ENCODE measurements at places on chromosomes 7 and 10. TPM values are rescaled to one million over a fixed set of nuclear protein-coding genes. Genes with fewer than 3 reads are reported as not detected.

GRCh38 chr7:157150882-157151281 is 12.2 kb downstream of the UBE3C start:
- peak; percentile 59 for DNase-seq

Gene UPK3B
- total RNA-seq: not detected

Gene WNT8B
- not detected for total RNA-seq

- DNase-seq: no peak
Observed at GRCh38 chr7:29754874-29755490, 51.3 kb upstream of the WIPF3 start.

- no peak for DNase-seq
Observed at GRCh38 chr7:34341326-34341725, 316.7 kb upstream of the NPSR1 start.

Gene HELLS
- 39.7 TPM for total RNA-seq

DNA sequence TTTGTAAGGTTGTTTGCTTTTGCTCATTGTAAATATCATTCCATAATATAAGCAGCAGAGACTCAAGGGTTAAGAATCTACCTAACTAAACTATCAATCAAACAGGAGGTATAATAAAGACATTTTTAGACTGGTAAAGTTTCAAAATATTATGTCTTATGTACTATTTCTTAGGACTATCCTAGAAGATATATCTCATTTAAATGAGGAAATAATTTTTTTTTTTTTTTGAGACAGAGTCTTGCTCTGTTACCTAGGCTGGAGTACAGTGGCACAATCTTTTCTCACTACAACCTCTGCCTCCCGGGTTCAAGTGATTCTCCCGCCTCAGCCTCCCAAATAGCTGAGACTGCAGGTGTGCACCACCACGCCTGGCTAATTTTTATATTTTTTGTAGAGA is 80.9 kb upstream of the PARD3 start:
- no peak for DNase-seq

- no peak for DNase-seq
Observed at GRCh38 chr10:4569151-4569550, 256.9 kb upstream of the AKR1E2 start.

DNA sequence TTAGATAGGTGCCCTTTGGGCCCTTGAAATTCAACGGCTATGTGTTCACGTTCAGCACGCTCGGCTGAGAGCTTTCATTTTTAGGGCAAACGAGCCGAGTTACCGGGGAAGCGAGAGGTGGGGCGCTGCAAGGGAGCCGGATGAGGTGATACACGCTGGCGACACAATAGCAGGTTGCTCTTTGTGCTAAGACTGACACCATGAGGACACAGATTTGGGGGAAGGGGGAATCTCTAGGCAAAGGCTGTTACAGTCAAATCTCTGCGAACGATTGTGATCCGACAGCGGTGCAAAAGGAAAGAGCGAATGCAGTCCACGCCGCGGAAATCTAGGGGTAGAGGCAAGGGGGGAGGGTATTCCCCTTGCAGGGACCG is 667 bp downstream of the KLLN start:
- DNase-seq: no peak

Gene STOX1
- total RNA-seq: under 0.01 TPM

DNA sequence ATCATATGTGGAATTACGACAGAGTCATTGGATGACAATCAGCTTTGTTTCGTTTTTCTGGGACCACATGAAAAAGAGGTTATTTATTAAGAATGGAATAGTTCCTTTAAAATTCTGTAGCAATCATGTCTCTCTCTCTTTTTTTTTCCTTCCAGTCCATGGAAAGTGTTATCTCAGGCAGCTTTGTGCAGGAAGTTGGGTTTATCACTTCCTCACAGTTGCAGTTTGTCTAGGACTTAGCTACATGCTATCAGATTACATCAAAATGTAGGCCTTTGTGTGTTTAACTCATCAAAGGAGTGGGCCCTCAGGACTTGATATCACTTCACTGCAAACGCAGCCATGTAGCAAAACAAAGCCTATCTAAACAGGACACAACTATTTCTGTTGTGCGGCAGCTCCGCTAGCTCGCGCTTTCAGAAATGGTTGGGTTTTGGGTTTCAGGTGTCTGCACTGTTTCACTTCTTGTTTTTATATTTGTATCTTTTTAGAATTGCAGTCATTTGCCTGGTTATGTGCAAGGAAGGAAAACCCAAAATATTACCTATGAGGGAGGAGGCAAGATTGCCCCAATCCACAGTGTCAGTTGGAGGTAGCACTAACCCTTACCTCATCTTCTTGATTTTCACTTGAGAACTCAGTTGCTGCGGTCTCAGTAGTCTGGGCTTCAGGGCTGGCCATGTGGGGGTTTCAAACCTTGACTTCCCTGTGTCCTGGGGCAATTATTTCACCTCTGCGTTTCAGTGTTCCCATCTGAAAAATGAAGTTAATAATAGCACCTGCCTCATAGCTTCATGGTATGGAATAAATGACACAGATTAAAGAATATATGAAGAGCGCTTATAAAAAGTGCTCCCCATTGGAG is 66.7 kb downstream of the HHEX start:
- no peak for DNase-seq

Gene FAM25A
- total RNA-seq: not detected

- no peak for DNase-seq
Observed at GRCh38 chr7:88775838-88776237, 16.3 kb downstream of the ZNF804B start.

- DNase-seq: no peak
Observed at GRCh38 chr10:119166564-119166963, 1.1 kb upstream of the SFXN4 start.

Gene TWIST1
- 19.3 TPM for total RNA-seq

Gene TLL2
- total RNA-seq: under 0.01 TPM

DNA sequence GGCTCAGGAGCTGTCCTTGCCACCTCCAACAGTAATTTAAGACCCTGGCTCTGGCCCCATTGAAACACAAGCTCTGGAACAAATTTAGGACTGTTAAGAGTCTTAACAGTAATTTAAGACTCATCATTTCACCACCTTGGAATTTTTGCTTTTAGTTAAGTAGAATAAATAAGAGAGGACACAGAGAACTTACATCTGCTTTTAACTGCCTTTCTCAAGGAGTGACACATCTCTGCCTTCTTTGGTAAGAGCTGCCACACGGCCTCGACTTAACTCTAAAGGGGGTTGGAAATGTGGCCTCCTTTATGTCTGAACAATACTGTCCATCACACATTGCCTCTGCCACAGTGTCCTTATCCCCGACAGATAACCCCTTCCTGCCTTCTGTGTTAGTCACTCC is 77.9 kb downstream of the HERPUD2 start:
- DNase-seq: peak; percentile 60

DNA sequence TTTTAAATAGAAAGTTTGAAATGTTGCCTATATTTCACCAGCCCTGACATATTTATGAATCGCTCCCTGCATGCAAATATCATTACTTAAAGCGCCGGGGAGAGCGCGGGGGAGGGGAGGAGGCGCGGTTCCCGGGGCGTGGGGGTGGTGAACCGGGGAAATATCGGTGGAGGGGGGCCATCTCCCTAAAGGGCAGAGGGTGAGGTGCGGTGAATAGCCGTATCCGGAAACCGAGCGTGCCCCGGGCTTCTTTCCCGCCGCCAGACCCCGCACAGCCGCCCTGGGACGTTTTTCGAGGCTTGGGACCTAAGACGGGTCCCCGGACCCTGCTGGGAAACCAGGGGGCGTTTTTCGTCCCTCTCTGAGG is 6.9 kb upstream of the ZNF503 start:
- no peak for DNase-seq

DNA sequence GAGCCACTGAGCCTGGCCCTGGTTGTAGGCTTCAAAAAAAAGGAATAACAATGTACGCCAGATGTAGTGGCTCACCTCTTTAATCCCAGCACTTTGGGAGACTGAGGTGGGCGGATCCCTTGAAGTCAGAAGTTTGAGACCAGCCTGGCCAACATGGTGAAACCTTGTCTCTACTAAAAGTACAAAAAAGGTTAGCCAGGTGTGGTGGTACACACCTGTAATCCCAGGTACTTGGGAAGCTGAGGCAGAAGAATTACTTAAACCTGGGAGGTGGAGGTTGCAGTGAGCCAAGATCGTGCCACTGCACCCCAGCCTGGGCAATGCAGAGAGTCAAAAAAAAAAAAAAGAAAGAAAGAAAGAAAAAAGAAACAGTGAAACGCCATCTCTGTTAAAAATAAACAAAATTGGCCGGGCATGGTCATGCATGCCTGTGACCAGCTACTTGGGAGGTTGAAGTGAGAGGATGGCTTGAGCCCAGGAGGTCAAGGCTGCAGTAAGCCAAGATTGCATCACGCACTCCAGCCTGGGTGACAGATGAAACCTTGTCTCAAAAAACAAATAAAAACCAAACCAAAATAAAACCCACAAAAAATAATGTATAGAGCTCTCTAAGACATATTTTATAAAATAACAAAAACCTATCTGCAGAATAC is 4.7 kb upstream of the KLHDC10 start:
- DNase-seq: peak; percentile 55

DNA sequence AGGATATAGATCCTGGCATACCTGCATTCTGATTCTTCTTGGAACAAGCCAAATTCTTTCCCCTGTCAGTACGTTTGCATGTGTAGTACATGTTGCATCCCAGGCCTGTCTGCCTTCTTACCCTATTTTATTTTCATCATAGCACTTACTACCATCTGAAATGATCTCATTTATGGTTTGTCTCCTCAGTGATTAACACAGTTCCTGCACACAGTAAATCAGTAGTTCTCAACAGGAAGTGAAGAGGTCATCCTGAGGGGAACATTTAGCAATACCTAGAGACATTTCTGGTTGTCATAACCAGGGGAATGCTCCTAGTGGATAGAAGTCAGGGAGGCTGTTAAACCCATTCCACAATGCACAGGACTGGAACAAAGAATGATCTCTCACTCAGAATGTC is 38.2 kb upstream of the SLC26A4 start:
- DNase-seq: peak; percentile 88

DNA sequence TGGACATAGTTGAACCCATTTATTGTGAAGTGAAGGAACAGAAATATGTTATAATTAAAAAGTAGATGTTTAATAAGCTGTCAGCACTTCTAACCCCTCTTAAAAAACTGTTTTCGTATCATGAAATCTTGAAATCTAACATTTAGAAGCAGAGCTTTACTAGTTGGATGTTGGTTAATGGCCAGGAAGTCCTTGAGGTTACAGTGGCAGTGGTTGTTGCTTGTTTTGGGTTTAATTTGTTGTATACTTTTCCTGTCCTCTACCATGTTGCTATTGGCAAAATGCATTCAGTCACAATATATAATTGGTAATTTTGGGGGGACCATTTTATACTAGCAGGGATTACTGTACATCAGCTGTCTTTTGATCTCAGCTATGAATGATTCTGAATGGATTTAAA is 60.7 kb downstream of the EXOC4 start:
- DNase-seq: no peak

- no peak for DNase-seq
Observed at GRCh38 chr10:63862860-63863259, 341.7 kb downstream of the REEP3 start.

DNA sequence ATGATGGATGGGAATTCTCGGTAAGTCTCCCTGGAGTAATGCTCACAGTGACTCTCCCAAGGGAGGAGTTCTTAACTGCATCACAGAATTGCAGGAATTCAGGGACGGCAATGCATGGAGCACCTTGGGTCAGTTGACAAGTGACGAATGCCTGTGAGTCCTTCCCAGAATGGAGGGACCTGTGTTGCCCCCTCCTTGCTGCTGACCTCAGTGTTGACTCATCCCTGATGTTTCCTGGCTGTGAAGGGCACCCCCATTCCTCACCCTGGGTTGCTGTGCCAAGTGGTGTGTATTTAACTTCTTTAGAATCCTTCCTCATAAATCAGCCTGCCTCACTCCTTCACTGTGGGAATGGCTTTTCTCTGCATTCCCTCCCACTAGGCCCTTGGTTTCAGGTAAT is 98.9 kb downstream of the LRMDA start:
- DNase-seq: no peak

DNA sequence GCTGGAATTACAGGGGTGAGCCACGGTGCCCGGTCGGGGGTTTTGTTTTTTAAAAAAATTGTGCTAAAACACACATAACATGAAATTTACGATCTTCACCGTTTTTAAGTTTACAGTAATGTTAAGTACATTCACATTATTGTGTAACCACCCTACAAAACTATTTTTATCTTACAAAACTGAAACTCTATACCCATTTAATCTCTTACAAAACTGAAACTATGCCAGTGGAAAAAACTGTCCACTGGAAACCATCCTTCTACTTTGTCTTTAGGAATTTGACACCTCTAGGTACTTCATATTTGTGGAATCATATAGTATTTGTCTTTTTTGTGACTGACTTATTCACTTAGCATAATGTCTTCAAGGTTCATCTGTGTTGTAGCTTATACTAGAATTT is 1.0 kb upstream of the PSMC2 start:
- DNase-seq: peak; percentile 23

DNA sequence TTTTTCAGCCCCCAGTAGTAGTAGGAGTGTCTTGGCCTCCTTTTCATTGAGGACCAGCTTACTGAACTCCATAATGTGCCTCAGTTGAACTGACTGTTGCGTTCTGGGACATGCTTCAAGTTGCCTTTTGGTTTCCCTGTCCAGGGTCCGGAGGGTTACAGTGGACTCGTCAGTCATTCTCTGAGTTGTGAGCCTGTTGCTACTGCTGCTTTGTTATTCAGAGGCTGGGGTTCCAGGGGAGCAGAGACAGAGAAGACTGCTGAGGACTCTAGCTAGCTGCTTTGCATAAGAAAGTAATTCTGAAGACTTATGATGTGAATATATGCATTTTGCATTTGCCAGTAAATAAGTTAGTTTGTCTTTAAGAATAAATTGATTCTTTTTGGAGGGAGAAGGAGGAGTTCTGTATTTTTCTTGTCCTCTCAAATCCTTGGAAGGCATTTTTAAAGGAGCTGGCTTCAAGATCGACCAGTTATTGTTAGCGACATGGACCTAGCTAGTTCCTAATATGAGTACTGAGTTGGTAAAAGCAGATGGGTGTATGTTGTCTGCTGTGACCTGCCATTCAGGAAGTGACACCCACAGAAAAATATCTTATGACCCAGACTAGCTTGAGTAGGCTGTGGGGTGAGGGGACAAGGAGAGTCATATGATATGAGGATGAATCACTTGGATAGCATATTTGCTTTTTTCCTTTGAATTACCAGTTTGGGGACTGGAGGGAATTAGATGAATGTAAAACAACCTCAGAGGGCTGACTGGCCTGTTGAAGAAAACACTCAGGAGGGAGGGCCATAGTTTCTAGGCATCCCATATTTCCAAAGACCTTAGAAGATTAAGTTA is 8.3 kb downstream of the PI4K2A start:
- peak; percentile 90 for DNase-seq

DNA sequence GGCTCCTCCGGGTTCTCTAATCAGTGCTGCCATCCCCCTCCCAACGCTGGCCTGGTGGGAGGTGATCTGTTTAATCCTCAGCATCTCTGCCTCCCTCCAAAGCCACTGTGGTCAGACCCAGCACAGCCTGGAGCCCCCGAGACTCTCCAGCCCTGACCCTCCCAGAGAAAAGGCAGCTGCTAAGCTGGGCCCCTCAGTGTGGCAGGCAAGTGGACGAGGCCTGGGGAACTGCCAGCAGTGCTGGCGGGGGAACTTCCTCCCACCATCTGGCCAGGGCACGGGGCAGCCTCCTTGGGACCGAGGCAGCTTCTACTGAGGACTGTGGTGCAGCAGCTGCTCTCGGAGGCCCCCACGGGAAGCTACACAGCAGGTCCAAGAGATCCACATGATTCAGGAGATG is 51.1 kb downstream of the DPYSL4 start:
- DNase-seq: no peak

Measured in fibroblast of villous mesenchyme (primary cell).